CD8-positive, alpha-beta memory T cell (primary cell): ENCODE measurements at places on chromosomes 16 and 17. TPM values are rescaled to one million over a fixed set of nuclear protein-coding genes. Genes with fewer than 3 reads are reported as not detected.

Gene TAT
- total RNA-seq = not detected

Gene RTN4RL1
- total RNA-seq = 1.2 TPM

- H3K4me3 ChIP-seq = peak overlapping the region; percentile 50
- H3K36me3 ChIP-seq = no peaks in the 10 kb centered on the region
- peaks cover 17% of the 10 kb centered on the region for H3K27me3 ChIP-seq
- H3K4me1 ChIP-seq = peaks cover 31% of the 10 kb centered on the region
- peak overlapping the region; percentile 57 for H3K27ac ChIP-seq
Observed at GRCh38 chr17:39622380-39623006, 4.3 kb upstream of the PPP1R1B start.

DNA sequence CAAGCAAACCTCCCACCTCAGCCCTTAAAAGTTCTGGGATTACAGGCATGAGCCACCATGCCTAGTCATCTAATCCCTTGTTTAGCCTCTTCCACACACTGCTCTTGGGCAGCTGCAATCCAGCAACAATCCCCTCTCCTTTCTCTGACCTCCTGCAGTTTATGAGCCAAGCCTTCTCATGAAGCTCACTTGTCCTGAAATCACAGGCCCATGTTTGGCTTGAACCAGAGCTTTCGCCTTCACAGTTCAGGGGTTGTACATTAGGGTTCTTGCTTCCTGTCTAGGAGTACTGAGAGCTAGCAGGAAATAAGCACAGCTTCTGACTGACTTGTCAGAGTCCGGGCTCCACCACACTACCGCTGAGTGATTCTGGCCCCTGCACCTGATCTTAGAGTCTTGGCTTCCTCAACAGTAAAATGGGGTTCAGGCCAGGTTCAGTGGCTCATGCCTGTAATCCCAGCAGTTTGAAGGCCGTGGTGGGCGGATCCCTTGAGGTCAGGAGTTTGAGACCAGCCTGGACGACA, 16.3 kb downstream of the ERAL1 start:
- H3K4me3 ChIP-seq = peak overlapping the region; percentile 17
- H3K36me3 ChIP-seq = no peaks in the 10 kb centered on the region
- DNase-seq = no peak
- peak overlapping the region; percentile 49 for H3K27ac ChIP-seq
